ENCODE measurements at places on chromosomes 6 and 20. TPM values are rescaled to one million over a fixed set of nuclear protein-coding genes. Genes with fewer than 3 reads are reported as not detected.

The FOXQ1 gene
- total RNA-seq: under 0.01 TPM

The FNDC11 gene
- 0.40 TPM for total RNA-seq

The MYL9 gene
- total RNA-seq: 2.0 TPM

The NEDD9 gene
- total RNA-seq: 28.6 TPM

The RGS17 gene
- total RNA-seq: 4.8 TPM

The MICB gene
- total RNA-seq: 33.1 TPM

The OXT gene
- total RNA-seq: not detected

The FAM184A gene
- 0.66 TPM for total RNA-seq

The TRIM31 gene
- not detected for total RNA-seq

The CTCFL gene
- total RNA-seq: not detected

The PARD6B gene
- total RNA-seq: 0.43 TPM

The HLA-DOB gene
- not detected for total RNA-seq

The SLC26A8 gene
- total RNA-seq: under 0.01 TPM

The NOTCH4 gene
- total RNA-seq: 32.6 TPM

The EEF1A2 gene
- total RNA-seq: 1.0 TPM

The SAMHD1 gene
- 58.7 TPM for total RNA-seq

The SMLR1 gene
- total RNA-seq: not detected

The OPN5 gene
- total RNA-seq: not detected

The EDEM2 gene
- 43.8 TPM for total RNA-seq

The WFDC2 gene
- total RNA-seq: not detected

The MRAP2 gene
- 4.3 TPM for total RNA-seq

The CCDC170 gene
- total RNA-seq: under 0.01 TPM

The POU5F1 gene
- not detected for total RNA-seq

The BTNL2 gene
- total RNA-seq: not detected
